ENCODE measurements at places on chromosomes 16 and 17. TPM values are rescaled to one million over a fixed set of nuclear protein-coding genes. Genes with fewer than 3 reads are reported as not detected.

DNA sequence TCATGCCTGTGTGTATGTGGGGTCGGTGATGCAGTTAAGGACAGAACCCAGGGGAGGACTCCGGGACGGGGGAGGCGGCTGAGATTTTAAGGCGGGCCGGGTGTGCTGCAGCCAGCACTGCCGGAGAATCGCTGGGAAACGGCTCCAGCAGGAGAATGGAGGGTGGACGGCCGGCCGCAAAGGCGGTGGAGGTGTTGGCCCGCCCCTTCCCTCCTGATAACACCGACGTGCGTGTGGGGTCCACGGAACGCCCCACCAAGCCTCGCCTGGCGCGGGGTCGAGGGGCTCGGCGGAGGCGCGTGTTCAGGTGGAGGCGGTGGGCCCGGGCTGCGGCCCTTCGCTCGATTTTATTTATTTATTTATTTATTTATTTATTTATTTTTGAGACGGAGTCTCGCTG, 633 bp downstream of the ZNF843 start:
- DNase-seq = no peak

DNA sequence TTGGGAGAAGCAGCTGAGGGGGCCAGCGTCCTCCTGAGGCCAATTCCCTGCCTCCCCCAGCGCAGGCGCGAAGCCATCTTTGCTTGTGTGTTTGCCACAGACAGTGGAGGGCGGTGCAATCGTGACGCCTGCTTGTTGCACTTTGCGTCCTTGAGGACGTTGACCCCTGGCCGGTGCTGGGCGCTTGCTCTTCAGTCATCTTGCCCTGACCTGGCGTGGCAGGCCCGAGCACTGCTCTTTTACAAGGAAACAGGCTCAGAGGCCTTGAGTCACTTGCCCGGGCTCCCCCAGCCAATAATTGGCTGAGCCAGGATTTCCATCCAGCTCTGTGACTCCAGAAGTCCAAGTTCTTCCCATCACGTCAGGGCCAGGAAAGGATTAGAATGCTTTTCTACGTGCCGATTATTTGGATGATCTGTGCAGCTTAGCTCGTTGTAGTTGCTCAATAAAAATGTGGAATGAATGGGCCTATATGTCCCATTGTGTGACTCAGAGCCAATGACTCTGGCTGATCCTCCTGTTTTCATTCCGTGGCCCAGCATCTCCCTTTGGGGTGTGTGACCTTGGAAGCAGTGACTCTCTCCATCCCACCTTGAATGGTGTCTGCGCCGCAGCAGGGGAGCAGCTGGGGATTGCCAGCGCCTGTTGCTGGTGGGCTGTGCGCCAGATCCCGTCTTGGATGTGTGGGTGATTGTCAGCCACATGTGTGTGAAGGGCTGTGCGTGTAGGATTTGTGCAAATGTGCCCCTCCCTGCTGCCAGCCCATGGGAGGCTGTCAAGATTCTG, 214.1 kb downstream of the SEC14L1 start:
- no peak for DNase-seq

GRCh38 chr17:40705584-40705983, 2.0 kb upstream of the KRT24 start:
- DNase-seq = no peak

- no peak for DNase-seq
Observed at GRCh38 chr17:67353161-67353560, 13.2 kb downstream of the PSMD12 start.

GRCh38 chr17:50794361-50794760, 27.0 kb upstream of the ANKRD40CL start:
- DNase-seq = no peak

DNA sequence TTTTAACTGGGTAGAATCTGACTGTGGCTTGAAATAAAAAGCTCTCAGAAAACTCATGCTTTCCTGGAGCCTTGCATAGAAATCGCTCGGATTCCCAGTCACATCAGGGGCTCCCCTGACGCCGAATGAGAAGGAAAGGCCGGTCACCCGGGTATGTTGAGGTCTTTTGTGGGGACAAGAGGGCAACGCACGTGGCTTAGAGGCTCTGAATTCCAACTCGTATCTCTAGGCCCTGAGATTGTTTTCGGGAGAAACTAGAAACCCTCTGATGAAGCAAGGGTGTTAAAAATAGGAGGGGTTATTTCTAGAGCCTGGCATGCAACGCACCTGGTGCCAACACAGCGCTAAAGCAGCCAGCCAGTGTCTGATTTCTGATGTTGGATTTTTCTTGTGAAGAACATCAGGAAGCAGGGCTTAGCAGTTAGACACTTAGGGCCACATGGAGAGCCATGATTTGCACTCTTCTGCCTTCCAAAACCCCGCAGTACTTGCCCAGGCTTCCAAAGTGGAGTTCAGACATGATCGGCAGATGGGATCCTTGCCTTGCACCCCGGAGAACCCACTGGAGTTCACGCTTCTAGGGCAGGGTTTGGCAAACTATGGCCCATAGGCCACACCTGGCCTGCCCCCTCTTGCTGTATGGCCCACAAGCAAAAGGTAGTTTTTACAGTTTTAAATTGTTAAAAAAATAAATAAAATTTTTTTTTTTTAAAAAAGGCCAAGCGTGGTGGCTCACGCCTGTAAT, 12.6 kb downstream of the CACNG1 start:
- DNase-seq = no peak

The SPNS3 gene
- 1.9 TPM for total RNA-seq

GRCh38 chr16:15961571-15962090, 12.2 kb downstream of the ABCC1 start:
- no peak for DNase-seq

The MT1M gene
- 53.6 TPM for total RNA-seq

- DNase-seq = no peak
Observed at GRCh38 chr16:74071996-74072535, 224.5 kb upstream of the PSMD7 start.

GRCh38 chr16:5851393-5851982, 753.9 kb upstream of the EEF2KMT start:
- no peak for DNase-seq

The MILR1 gene
- total RNA-seq = 28.8 TPM

The SLC16A6 gene
- 0.41 TPM for total RNA-seq

DNA sequence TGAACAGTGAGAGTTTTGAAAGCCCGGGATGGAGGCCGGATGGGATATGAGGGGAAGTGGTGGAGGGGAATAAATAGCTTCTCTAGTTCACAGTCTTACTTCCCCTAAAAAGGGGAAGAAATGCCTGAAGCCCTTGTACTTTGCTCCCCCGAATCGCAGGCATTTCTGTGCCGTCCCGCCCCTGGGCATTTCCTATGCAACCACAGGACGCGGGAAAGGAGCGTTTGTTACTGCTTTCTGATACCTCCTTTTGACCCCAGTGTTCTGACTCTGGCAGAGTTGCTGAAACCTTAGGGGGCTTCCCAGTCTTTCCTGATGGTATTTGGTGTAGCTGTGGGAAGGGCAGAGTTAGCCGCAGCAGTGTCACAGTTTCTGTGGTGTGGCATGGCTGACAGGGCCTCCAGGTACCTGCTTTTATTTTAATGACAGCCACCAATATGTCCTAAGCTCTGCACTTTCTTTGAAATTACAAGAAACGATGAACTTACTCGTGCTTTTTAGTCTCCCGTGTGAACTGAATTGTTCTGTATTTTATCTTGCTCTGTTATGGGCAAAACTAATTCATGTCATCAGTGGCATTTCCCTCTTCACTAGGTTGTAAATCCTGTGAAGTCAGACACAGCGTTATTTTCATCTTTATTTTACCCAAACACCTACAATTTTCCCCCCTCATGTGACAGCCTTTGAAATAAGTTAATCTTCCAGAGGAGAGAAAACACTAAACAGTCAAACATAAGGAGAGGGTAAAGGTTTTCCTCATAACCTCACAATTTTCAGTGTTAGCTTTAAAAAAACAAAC, 27.1 kb downstream of the USP10 start:
- no peak for DNase-seq

DNA sequence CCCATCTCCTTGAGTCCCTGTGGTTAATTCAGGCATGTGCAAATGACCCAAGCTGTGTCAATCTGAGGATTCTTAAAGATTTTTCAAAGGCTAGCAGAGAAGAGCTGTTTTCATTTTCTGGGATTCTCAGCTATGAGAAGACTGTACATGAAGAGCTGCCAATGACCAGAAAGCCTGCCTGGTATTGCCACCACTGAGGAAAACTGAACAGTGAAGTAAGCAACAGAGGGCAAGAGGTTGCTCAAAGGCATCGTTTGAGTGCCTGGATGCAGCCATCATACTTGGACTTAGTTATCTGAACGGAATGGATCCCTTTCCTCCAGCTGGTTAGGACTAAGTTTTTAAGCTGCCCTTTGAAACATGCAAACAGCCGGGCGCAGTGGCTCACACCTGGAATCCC, 38.4 kb downstream of the FAM20A start:
- no peak for DNase-seq

The MYH4 gene
- not detected for total RNA-seq

The RAMP2 gene
- 32.3 TPM for total RNA-seq

DNA sequence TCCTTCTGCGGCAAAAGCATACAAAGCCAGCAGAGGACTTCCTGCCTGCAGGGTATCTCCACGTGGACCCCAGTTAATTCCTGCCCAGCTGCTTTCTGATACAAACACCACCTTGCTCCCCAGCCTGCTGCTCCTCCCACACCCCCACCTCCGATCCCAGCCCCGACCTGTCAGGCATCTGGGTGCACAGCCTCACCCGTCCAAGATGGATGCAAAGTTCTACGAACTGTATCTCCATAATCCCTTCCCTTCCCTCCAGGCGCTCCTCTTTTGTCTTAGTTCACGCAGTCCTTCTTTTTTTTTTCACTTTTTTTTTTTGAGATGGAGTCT, 15.6 kb upstream of the FOXJ1 start:
- no peak for DNase-seq

- DNase-seq = no peak
Observed at GRCh38 chr17:81193470-81194224, 27.6 kb upstream of the AATK start.

GRCh38 chr17:56733833-56734232, 99.9 kb downstream of the C17orf67 start:
- DNase-seq = no peak

The SMPD3 gene
- total RNA-seq = 0.41 TPM

The PRR15L gene
- total RNA-seq = 1.4 TPM

DNA sequence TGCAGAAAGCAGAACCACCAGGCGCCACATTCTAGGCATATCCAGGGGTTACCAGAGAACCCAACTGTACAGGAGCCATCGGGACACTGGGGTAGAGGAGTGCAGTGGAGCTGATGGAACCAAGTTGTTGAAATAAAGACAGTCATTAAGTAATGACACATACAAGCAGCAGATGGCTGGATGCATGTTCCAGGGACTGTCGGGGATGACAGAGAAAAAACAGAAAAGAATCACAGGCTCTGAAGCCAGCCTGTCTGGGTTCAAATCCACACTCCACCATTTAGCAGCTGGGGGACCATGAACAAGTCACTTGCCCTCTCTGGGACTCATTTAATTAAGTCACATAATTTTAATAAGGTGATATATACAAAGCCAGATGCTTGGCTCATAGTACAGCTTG, 117.1 kb downstream of the ZNF423 start:
- DNase-seq = no peak

GRCh38 chr17:75913537-75914210, 9.0 kb upstream of the MRPL38 start:
- DNase-seq = no peak

DNA sequence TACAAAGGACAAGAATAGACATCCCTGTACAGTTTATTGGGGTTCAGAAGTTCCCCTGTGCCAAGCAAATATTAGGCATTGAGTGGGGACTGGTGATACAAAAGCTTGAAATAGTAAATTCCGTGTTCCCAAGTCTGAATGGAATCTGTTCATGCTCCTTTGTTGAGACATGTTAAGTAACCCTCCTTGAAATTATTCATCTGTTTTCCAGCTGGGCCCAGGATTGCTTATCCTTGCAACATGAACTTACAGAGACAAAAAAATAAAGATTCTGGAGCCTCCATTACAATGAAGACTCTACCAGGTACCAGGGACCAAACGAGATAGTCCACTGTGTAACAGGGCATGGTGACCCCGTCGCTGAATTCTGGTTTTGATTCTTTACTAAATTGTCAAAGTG, 6.1 kb upstream of the CCL8 start:
- DNase-seq = no peak

- DNase-seq = no peak
Observed at GRCh38 chr16:31519759-31520431, 7.8 kb upstream of the AHSP start.

The XAF1 gene
- 45.8 TPM for total RNA-seq

GRCh38 chr17:10125531-10126275, 72.7 kb downstream of the GAS7 start:
- DNase-seq = no peak

DNA sequence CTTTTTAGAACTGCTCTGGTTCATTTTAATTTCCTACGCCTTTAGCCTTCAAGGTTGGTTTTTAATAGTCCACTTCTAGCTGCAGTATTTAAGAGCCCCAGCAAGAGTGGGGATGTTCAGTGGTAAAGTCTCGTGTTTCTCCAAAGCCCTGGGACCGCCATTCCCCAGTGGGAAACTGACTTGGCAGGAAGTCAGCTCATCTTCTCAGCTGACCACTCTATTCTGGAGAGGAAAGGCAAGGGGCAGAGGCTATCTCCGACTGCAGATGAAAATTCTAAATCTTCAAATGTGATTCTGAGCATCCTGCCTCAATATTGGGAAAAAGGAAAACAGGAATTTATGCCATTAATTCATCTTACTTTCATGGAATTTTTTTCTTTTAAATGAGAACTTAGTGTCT, 35.5 kb downstream of the HS3ST3B1 start:
- no peak for DNase-seq

GRCh38 chr17:83099570-83100181, 20.3 kb downstream of the METRNL start:
- no peak for DNase-seq

DNA sequence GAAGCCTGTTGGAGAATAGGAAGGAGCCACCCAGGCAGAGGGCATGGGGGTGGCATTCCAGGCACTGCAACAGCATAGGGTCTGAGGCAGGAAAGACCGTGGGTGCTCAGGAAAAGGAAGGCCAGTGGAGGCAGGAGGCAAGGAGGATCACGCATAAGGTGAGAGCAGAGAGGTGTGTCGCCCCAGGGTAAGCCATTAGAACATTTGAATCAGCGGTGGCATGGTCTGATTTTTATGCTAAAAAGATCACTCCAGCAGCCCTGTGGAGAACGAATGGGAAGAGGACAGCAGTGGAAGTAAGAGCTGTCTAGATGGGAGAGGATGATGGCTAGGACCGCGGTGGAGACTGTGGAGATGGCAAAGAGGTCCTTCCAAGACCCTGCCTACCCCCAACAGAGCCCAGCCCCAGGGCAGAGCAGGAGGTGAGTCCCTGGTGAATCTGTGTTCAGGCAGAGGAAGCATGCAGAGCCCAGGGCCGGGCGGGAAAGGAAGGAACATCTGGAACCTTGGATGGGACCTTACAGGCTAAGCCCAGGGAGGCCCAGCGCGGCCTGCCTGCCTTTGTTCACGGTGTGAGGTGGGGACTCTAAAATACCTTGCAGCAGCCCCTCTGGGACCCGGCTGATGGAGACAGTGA, 7.8 kb downstream of the LPO start:
- no peak for DNase-seq

DNA sequence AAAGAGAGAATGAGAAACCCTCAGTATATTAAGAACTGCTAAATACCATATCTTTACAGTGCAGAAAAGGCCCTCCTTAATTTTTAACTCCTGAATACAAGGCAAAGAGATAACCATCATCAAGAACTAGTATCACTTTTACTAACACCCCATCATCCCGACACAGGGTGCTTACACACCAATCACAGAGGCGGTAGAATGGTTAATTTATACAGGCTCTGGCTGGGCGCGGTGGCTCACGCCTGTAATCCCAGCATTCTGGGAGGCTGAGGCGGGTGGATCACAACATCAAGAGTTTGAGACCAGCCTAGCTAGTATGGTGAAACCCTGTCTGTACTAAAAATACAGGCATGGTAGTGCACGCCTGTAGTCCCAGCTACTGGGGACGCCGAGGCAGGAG, 4.2 kb downstream of the PSMD12 start:
- DNase-seq = no peak

Data from thoracic aorta (tissue), 2 donors.